ENCODE measurements at places on chromosomes 4 and X.

DNA sequence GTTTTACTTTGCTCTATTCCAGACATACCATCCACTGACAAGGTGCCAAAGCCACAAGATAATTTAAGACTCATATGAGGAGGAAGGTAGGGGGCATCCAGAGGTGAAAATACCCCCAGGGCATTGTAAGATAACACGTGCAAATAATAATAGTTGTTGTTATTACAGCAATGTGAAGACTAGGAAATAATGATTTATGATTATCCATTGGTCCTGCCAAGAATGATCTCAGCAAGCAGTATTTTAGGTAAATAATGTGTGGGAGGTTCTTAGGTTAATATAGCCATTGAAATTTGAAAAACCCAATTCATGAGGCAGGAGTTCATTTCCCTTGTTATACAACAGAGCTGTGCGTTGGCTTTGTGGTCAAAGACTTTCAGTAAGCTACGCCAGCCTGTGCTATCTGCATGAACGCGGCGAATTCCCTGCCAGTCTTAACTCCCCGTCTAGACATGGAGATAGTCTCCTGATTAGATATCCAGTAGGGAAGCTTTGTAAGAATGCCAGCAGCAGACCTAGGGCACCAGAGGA lies 47.2 kb upstream of the MXRA5 start:
- no peak for DNase-seq

DNA sequence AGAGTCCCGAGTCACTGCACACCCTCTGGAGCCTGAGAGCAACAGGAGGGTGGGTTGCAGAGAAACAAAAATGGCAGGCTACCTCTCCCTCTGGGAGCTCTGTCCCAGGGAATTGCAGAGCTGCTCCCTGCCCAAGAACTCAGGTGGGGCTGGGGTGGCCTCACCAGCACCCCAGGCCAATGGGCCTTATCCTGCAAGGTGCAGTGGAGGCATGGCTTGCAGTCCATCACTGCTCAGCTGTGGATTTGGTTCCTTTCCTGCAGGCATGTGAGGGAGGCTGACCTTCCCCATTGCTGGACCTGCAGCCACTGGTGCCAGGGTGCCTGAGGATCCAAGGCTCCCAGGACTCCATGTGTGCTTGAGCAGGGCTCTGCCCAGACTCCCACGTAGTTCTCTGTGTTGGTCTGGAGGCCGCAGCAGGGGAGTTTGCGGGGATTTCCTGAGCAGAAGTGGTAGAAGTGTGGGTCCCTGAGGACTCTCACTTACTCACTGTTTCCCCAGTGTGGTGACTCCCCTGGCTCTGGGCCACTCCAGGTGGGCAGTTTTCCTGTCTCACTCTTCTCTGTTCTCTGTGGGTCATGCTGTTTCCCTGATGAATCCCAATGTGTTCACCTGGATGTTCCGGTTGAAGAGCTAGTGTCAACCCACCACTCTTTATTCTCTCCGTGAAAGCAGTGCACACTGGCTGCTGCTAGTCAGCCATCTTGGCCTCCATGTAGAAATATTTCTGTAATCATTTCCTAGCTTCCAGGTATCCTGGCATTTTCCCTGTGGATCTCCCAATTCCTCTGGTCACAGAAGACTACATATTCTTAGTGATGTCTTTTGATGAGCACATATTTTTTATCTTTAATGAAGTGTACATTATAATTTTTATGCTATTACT lies 82.3 kb downstream of the ARHGAP24 start:
- DNase-seq = no peak

- no peak for DNase-seq
Measured at GRCh38 chrX:1400742-1401471, 9.0 kb upstream of the SLC25A6 start.

DNA sequence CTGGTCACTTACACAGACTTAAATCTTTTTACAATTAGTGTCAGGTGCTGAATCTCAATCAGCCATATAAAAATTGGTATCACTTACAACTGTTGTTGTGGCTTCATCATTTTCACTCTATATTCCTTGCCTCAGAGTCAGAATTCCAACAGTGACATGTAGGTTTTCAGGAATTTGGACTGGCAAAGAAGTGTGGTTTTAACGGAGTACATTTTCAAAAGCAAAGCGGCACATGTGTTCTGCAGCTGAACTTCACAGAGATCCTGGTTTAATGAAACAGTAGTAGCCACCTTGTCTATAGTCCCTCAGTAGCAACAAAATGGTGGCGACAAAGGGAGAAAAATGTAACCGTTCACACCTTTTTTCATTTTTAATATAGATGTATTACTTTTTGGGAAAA lies 486.6 kb downstream of the FAT4 start:
- no peak for DNase-seq

DNA sequence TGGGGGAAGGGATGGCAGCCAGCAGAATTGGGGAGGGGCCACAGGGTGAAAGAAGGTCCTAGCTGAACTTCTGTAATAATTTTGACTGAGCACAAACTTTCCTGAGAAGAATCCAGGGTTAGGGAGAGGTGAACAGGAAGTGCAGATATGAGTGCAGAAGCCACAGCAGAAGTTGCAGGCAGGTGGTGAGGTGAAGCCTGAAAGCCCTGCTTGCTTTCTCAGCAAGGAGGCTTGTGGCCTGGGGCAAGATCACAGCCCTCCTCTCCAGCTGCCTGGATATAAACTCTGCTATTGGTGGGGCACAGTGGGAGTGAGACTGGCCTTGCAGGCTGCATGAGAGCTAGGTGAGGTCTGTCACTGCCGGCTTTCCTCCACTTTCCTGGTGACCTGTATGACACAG lies 44.1 kb upstream of the UPRT start:
- DNase-seq = no peak

DNA sequence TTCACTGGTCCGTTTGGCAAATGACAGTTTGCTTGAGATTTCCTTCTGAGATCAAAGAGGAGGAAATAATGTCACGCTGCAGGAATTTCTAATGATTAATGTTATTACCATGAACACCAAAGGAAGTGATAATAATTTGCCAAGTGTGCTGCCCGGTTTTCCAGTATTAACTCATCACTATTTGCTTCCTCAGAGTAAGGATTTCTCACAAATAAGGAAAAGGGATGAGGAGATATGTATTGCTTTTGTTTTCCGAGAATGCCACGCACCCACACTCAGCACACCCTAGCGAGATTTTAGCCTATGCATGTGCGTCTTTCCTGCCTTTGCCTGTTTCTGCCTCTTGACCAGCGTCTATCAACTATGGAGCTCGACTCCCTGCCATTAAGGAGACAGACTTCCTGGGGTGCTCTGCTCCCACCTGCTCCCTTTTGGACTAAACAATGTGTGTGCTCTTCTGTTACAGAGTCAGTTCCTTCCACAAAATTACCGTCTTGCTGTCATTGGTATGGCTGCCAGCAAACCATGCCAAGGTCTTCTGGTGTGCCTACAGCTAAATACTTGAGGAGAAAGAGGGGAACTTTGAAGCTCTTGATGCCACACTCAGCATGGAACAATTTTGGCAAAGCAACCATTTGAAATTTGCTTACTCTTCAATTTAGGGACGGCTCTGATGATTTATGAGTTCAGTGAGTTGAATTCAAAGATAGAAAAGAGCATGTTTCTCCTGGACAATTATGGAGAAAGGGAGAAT lies 393.1 kb upstream of the ZFP42 start:
- DNase-seq = no peak

DNA sequence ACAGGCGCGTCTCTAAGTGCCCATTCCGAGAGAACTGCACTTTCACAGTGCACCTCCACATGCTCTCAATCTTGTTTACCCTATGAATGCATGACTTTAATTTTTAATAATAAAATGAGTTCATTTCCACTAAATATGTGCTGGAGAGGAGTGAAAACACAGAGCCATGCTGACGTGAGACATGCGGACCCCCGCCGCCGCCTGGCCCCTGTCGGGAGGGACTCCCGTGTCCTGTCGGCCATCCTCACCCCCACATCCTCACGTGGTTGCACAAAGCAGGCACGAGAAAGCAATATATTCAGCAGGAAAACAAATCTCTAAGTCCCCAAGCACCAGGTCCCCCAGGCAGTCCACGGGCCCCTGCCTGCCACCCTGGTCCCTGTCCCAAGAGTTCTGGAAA lies 23.1 kb downstream of the PPP2R2C start:
- DNase-seq = no peak

- no peak for DNase-seq
Measured at GRCh38 chr4:95500361-95500760, 48.4 kb downstream of the UNC5C start.

- no peak for DNase-seq
Measured at GRCh38 chrX:154131955-154132354, 12.1 kb upstream of the OPN1LW start.

GRCh38 chrX:153599192-153600031 lies 473 bp upstream of the CCNQ start:
- DNase-seq = peak; percentile 79

DNA sequence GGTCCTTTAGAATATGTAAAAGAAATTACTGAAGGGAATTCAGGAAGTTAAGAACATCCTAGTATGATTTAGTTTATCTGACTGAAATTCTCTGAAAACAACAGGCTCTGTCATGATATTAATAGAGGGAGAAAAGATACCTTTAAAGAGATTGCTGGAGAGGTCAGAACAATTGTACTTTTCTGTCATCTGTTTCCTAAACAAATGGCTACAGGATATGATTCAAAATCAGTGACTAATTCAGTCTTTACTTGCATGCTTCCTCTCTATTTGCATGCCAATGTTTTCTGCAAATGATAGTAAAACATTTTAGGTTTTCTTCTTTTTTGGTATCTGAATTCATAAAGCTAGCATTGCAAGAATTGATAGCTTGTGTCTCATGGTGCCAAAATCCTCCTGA lies 616.7 kb upstream of the PCDH7 start:
- DNase-seq = no peak

GRCh38 chr4:123064390-123064789 lies 142.0 kb upstream of the NUDT6 start:
- no peak for DNase-seq

DNA sequence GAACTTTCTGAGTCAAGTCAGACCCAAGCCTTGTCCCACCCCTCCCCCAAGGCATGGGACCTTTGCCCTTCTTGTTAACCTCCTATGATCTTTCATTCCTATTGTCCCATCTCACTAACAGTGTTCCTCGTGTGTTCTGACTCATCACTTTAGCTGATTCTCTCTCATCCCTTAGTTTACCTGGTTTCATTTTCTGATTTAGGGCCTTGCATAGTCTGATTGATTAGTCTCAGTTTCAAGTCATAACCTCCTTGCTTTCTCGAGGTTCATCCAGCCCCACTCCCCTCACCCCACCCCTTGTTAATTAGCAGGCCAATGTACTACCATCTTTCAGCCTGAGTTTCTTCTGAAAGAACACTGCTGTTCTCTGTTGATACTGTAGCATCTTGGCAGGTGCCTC lies 517.4 kb downstream of the RPA4 start:
- no peak for DNase-seq

DNA sequence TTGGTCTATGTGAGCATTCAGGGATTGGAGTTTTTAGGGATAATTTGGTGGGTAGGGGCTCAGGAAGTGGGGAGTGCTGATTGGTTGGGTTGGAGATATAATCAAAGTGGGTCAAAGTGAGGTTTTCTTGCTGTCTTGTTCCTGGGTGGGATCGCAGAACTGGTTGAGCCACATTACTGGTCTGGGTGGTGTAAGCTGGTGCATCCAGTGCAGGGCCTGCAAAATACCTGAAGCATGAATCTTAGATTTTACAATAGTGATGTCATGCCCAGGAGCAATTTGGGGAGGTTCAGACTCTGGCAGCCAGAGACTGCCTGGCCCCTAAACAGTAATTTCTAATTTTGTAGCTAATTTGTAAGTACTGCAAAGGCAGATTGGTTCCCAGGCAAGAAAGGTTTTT lies 665.6 kb upstream of the PRKX start:
- no peak for DNase-seq

GRCh38 chr4:59823311-59823710 lies 1376.8 kb upstream of the ADGRL3 start:
- no peak for DNase-seq

GRCh38 chr4:128803783-128804182 lies 5.7 kb upstream of the JADE1 start:
- DNase-seq = no peak

DNA sequence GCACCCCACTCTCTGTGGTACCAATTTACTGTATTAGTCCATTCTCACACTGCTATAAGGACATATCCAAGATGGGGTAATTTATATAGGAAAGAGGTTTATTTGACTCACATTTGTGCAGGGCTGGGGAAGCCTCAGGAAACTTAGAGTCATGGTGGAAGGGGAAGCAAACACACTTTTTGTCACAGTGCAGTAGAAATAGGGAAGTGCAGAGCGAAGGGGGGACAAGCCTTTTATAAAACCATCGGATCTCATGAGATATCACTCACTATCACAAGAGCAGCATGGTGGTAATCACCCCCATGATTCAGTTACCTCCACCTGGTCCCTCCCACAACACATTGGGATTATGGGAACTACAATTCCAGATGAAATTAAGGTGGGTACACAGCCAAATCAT lies 766.9 kb upstream of the PCDH10 start:
- no peak for DNase-seq

DNA sequence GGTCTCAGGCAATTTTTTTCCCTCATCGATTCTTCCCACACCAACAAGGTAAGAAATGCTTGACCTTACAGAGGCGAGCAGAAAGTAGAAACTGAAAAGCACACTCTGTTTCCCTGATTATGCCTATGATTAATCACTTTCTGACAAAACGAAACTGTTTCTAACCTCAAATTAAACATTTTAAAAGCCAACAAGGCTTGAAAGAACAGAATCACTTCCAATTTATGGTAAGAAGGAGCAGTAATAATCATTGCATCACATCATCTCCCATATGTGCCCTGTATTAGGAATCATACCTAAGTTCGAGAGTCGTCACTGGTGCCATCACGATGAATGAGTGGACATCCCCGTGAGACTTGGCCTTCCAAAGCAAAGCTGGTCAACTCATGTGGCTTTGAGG lies 12.5 kb upstream of the CXCL13 start:
- DNase-seq = no peak

DNA sequence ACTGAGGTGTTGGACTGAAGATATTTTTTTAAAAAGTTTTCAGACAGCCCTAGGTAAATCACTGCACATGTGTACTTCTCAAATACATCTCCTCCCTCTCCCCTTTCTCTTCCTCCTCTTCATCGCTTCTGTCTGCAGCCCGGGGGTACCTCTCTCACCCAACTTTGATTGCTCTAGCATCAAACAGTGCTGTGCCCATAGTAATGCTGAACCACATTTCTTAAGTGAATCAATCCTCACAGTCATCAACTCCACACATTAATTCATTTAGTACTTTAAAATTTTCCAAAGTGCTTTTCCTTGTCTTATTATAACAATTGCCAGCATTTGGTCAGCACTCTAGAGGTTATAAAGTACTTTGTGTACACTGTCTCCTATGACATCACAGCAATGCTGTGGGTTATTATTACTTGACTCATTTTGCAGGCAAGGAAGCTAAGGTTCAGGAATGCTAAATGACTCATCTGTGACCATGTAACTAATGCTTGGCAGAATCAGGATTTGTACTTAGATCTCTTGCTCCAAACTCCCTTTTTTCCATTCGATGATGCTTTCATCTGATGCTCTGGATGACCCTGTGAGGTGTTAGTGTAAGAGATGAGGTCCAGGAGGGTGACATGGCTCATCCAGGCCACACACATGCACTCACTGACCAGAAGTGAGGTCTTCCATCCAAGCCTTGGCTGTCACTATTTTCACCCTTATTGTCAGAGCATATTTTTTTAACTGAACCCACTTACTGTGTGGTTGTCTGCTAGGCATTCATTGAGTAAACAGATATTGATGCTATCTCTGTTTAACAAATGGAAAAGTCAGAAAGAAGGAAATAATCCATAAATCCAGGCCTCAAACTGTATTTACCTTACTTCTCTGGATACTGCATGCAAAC lies 58.8 kb downstream of the RHOH start:
- DNase-seq = no peak

Measured in stimulated activated CD4-positive, alpha-beta T cell treated with anti-CD3 and anti-CD28 coated beads, TNF-alpha, amount 100 ng/mL, for 4 hours (primary cell).